ENCODE measurements at places on chromosomes 11 and 22. TPM values are rescaled to one million over a fixed set of nuclear protein-coding genes. Genes with fewer than 3 reads are reported as not detected.

The SCGB1C1 gene
- total RNA-seq: not detected

The SHISAL1 gene
- not detected for total RNA-seq

The PRAME gene
- total RNA-seq: not detected

The GPR83 gene
- total RNA-seq: 0.30 TPM

The TSGA10IP gene
- total RNA-seq: not detected

The PKNOX2 gene
- not detected for total RNA-seq

The FOLR3 gene
- total RNA-seq: not detected

GRCh38 chr11:100671471-100671870 is 15.6 kb upstream of the ARHGAP42 start:
- no peak for ATAC-seq

DNA sequence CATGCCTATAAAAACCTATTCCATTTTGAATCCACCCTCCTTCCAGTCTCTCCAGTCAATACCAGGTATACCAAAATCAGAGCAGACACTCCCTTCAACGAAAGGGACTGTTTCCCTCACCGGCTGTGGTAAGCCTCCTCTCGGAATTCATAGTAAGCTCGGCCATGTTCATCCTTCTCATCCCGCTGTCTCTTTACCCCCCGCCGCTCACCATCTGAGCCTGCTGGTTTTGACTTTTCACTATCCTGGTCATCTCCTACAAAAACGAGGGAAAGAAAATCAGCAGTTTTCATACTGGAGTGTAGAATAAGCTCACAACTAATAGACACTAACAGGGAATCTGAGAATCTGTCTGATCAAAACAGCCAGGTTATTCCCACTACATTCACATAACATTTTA is 3.1 kb downstream of the HNRNPUL2 start:
- ATAC-seq: no peak

DNA sequence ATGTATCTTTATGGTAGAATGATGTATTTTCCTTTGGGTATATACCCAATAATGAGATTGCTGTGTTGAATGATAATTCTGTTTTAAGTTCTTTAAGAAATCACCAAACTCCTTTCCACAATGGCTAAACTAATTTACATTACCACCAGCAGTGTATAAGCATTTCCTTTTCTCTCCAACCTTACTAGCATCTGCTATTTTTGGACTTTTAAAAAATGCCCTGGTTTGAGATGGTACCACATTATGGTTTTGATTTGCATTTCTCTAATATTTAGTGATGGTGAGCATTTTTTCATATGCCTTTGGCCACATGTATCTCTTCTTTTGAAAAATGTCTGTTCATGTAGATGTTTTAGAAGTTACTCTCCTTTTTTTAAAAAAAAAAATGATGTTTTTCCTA is 142.0 kb downstream of the METTL15 start:
- ATAC-seq: no peak

DNA sequence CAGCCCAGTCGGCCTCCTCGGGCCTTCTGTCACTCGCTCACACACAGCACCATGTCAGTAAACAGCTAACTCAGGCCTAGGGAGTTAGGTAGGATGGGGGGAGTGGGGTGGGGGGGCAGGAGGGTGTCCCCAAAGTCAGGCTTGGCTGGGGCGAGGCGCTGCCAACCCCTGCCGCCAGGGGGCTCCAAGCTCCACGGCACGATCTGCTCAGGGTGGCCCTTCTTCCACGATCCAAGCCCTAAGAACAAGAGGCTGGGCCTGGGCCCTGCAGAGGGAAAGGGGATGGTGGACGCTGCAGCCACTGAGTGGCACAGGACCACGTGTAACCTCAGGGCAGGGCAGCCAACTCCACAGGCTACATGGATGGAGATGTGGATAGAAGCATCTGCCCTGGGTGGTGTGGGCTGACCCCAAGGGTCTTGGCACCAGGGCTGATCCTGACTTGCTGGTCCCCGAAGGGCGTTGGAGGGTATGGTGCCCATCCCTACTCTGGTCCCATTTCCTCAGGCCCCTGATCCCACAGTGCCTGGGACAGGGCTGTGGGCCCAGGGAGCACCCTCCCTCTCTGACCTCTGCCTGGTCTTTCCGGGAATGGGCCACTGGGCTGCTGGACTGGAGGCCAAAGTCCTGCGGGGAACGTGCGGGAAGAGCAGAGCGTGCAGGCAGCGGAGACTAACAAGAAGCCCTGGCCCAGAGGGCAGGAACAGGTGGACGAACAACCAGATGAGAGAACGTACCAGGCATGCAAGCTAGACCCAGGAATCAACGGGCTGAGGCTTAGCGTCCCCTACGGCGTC is 29.1 kb upstream of the TXNRD2 start:
- ATAC-seq: peak; percentile 84

- ATAC-seq: peak; percentile 9
Measured at GRCh38 chr22:38754751-38755154, 1.0 kb downstream of the SUN2 start.

- no peak for ATAC-seq
Measured at GRCh38 chr11:126451211-126451802, 95.8 kb downstream of the ST3GAL4 start.

DNA sequence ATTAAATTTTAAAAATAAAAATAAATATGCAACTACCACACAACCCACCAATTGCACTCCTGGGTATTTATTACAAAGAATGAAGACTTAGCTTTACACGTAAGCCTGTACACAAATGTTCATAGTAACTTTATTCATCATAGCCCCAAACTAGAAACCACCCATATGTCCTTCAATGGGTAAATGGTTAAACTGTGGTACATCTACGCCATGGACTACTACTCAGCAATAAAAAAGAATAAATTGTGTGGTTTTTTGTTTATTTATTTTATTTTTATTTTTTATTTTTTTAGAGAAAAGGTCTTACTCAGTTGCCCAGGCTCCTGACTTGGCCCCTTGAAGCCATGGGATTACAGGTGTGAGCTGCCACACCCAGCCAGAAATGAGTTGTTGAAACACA is 14.6 kb downstream of the GAL start:
- no peak for ATAC-seq

DNA sequence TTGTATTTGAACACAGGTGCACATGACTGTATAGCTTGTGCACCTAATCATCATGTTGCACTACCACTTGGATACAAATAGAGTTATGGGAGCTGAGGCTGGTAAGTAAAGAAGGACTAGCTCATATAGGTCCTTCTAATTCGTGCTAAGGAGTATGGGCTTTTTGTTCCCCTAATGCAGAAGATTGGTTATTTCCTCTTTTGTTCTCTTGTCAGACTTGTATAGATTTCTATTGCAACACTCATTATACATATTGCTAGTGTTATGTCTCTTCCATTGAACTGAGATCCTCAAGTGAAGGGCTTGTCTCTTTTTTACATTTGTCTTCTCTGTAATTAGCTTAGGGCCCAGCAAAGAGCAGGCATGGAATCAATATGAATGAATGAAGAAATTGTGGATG is 54.1 kb upstream of the ARHGAP20 start:
- no peak for ATAC-seq

- no peak for ATAC-seq
Measured at GRCh38 chr11:36139767-36140166, 149.5 kb downstream of the COMMD9 start.

GRCh38 chr11:96277696-96278038 is 65.3 kb downstream of the MAML2 start:
- ATAC-seq: no peak

DNA sequence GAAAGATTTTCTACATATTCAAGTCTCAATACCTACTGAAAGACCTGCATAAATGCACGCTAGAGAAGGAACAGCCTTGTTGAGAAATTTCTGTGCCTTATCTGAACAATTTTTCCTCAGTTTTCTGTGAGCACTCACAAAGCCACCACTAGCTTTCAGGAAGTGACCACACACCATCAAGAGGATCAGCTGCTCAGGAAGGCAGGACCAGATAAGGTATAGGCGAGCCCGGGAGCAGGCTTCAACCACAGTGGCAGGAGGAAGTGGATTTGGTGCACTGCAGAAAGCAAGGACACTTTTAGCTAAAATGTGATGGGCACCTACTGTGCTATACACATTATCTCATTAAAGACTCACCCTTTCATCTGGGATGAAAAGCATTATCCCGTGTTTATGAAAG is 220.8 kb downstream of the RAB38 start:
- ATAC-seq: no peak

- ATAC-seq: no peak
Measured at GRCh38 chr11:47768101-47768612, 1.0 kb upstream of the FNBP4 start.

DNA sequence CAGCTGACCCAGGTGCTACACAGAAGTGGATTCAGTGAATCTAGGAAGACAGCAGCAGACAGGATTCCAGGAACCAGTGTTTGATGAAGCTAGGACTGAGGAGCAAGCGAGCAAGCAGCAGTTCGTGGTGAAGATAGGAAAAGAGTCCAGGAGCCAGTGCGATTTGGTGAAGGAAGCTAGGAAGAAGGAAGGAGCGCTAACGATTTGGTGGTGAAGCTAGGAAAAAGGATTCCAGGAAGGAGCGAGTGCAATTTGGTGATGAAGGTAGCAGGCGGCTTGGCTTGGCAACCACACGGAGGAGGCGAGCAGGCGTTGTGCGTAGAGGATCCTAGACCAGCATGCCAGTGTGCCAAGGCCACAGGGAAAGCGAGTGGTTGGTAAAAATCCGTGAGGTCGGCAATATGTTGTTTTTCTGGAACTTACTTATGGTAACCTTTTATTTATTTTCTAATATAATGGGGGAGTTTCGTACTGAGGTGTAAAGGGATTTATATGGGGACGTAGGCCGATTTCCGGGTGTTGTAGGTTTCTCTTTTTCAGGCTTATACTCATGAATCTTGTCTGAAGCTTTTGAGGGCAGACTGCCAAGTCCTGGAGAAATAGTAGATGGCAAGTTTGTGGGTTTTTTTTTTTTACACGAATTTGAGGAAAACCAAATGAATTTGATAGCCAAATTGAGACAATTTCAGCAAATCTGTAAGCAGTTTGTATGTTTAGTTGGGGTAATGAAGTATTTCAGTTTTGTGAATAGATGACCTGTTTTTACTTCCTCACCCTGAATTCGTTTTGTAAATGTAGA is 1.7 kb downstream of the MALAT1 start:
- no peak for ATAC-seq
